ENCODE measurements at places on chromosomes 5 and 9.

- no peak for DNase-seq
Observed at GRCh38 chr9:137224830-137225694, at the start of gene CYSRT1. CYSRT1 (plus strand) TSS chr9:137225174; CDS start chr9:137225622, 448 bp downstream.

- DNase-seq = peak; percentile 60
Observed at GRCh38 chr9:22108581-22109370, 99.7 kb upstream of the CDKN2B start.

DNA sequence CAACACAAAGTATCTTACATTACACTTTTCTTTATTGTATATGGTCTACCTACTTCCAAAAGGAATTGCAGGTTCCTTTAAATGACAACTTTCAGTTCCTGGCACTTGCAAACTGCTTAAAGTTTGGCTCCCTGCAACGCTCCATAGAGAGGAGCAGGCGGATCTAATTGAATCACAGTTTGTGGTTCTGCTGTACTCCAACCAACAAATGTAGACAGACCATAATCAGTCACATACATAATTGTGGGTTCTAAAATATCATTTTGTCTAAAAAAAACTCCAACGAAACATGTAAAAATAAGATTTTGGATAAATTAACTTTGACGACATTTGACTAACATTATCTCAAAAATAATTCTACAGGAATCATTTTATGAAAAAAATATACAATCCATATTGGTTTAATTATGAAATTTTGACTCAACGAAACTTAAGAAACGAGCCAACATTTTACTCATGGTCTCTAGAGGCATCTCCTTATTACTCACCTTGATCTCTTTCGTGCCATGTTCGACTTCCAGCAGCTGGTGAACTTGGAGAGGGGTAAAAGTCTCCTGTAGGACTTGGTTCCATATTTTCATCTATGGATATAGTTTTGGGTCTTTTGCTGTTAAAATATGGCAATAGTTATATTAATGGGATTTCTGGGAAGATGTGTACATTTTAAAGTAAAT, 167.6 kb downstream of the NFIB start:
- no peak for DNase-seq

GRCh38 chr9:109797006-109797405, 17.0 kb downstream of the PALM2AKAP2 start:
- DNase-seq = no peak

DNA sequence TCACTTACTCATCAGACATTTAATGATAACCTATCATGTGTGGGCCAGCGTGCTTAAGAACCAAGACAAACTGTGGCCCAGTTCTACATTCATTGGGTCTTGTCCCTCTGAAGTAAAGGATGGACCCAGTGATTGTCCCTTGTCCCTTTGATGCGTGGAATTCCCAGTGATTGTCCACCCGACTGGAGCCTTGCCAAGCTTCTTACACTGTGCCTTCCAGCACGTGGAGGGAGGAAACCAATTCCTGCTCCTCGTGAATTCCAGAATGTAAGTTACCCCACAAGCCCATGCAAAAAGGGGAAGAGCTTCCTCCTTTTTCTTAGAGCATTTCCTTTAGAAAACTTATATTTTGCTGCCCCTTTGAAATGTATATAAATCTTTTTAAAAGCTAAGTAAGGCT, 7.9 kb downstream of the CKMT2 start:
- no peak for DNase-seq

DNA sequence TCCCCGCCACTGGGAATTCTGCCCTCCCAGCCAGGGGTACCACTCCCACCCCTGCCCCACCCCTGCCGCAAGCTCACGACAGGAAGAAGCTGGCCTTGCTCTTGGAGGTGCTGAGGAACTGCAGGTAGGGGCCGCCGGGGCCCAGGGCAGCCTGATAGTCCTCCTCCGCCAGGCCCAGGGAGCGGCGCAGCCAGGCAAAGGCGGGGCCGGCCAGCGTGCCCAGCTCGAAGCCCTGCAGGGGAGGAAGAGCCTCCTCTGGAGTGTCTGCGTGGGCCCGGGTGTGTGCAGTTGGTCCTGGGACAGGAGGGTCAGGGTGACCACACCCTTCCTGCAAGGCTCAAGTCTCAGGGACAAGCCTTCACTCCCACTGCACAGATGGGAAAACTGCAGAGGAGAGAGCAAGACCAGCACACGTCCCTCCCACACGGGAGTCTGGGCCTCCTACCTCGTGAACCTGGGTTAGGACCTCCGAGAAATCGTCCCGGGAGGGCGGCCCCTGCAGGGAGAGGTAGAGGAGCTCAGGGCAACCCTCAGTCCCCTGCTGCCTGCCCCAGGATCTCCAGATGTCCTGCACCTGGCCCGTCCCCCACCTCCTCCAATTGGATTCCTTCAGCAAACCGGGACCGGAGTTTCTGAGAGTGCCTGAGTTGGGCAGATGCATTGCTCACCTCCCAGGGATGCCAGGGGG, 2.4 kb downstream of the PIP5KL1 start:
- no peak for DNase-seq

GRCh38 chr5:113053511-113053995, 77.0 kb downstream of the DCP2 start:
- peak; percentile 90 for DNase-seq

GRCh38 chr5:169242175-169242848, 58.6 kb downstream of the SLIT3 start:
- DNase-seq = no peak

DNA sequence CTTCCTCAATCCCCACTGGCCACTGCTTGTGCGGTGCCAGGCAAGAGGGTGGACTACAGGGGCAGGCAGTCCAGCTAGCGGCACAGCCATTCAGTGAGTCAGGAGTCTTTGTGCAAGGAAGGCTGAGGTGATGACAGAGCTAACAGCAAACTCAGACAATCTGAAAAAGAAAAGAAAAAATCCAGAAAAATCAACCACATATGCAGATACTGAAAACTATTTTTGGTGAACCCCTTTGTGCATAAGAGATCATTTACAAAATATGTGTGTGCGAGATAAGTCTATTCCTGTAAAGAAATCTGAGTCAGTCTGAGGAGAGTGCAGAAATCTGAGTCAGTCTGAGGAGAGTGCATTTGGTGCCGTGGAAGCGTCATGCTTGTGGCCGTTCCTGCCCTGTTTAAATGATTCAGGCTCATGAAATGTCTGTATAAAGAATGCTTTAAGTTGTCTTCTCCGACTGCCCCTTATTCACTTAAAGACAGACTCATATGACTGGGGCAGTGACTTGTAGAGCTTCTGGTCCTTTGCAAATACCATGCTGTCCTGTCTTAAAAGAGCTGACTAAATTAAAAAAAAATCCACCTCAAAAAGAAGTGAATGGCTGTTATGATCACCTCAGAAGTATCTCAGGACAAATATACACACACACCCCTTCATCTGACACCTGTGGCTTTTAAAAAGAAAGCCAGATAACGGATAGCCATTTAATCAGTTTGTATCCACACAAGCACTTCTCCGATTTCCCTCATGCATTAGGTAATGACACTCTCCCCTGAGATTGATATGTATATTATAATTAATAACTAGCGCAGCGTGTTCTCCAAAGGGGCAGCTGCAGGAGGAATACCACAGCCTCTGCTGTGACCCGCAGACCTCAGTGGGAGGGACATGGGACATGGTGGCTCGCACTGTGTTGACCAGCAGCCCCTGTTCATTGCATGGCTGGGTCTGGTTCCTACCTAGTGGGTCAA, 47.3 kb downstream of the TRIO start:
- peak; percentile 99 for DNase-seq

GRCh38 chr9:130072515-130073235, 19.0 kb downstream of the GPR107 start:
- DNase-seq = peak; percentile 79

GRCh38 chr5:124995421-124995820, 249.0 kb upstream of the ZNF608 start:
- peak; percentile 84 for DNase-seq

- no peak for DNase-seq
Observed at GRCh38 chr5:58795327-58795726, 212.5 kb downstream of the RAB3C start.

- no peak for DNase-seq
Observed at GRCh38 chr5:66741394-66741793, 145.2 kb downstream of the MAST4 start.
